ENCODE measurements at places on chromosomes 7 and 10.

GRCh38 chr7:130021105-130021834 lies 29.9 kb downstream of the ZC3HC1 start:
- DNase-seq = no peak

DNA sequence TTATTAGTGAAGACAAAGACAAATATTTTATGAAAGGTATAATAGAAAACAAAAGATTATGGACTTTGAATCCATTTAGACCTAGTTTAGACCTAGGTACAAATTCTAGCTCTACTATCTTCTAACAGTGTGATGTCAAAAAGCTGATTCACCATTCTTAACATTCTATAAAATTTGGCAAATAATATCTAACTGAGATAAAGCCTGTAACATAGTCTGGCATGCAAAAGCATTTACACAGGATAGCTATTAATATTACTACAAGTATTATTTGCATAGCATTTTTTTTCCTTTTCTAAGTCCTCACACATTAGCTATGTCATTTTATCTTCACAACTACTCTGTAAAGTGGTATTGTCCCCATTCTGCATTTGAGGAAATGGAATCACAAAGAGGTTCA lies 179.6 kb upstream of the LRRTM3 start:
- peak; percentile 16 for DNase-seq

DNA sequence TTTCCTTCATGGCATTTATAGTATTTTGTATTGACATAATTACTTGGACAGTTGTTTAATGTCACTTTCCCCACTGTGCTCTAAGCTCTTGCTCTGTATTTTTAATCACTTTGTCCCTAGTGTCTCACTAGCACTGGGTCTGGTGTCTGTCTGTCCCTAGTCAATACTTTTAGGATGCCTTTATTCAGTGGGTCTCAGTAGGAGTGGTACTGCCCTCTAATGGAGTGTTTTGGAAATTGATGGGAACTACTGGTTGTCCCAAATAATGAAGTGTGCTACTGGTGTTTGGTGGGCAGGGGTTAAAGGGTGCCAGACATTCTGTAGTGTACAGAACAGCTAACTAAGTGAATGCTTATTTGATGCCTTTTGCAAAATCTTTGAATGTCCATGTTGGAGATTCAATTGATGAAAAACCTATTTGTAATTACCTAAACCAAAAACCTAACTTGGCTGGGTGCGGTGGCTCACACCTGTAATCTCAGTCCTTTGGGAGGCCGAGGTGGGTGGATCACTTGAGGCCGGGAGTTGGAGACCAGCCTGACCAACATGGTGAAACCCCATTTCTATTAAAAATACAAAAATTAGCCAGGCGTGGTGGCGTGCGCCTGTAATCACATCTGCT lies 33.3 kb downstream of the CDK14 start:
- peak; percentile 80 for DNase-seq

DNA sequence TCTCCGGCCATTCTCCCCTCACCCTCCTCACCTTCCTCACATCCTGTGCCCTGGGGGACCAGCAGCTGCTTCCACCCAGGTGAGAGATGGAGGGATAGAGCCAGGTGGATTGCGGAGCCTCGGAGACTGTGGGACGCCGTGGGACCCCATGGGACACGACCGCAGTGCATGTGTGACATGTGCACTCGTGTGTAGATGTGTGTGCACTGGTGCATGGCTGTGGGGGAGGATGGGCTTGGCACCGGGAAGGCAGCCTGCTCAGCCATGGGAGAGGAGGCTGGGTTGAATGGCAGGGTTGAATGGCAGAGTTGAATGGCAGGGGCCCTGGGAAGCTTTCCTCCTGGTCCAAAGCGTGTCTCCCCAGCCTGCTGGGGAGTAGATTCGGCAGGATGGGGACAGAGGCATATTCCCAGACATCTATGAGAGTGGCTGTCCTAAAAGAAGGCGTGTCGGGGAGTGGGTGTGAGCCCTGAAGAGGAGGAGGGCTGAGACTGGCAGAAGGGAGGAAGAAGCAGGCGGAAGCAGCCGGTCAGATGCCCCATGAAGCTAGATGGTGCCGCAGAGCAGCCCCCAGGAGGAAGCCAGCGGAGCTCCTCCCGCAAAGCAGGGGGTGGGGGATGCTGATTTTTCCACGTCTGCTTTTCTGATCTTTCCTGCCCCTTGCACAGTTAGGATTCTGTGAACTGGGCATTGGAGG lies 815 bp downstream of the GIMAP8 start:
- DNase-seq = no peak

GRCh38 chr10:86100581-86101061 lies 266.0 kb downstream of the GRID1 start:
- DNase-seq = peak; percentile 9

DNA sequence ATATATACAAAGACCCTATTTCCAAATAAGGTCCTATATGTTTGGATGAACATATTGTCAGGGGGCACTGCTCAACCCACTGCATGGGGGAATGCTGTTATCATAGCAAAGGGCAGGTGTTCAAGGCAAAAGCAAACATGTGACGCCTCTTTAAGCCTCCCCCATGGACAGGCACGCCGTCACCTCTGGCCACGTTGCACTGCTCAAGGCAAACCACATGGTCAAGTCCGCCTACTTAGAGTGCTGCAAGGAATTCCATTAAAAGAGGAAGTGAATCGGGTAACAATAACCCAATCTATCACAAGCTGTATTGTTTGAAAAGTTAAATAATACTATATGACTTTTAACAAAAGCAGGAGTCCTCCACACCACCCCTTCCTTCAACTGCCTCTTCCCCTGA lies 8.8 kb upstream of the CALD1 start:
- no peak for DNase-seq

DNA sequence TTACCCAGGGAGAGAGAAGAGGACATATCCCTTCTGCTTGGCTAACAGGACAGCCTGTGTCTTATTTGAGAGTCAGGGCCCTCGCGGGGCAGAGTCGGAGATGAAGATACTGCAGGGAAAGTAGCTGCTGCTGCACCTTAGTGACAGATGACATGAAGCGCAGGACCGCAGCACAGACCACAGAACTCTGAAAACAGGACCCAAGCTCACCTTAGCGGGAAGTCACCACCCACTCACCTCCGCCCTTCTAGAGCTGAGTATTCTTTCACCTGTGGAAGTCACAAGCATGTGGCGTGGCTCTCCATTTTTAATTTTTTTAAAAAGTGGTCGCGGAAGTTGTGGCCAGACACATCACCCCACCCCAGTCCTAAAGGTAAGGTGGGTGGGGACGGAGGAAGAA lies 191.4 kb downstream of the FAM107B start:
- no peak for DNase-seq

- DNase-seq = no peak
Observed at GRCh38 chr7:50814166-50814565, 31.5 kb upstream of the GRB10 start.

GRCh38 chr10:98323221-98324164 lies 55.5 kb upstream of the LOXL4 start:
- DNase-seq = peak; percentile 77

DNA sequence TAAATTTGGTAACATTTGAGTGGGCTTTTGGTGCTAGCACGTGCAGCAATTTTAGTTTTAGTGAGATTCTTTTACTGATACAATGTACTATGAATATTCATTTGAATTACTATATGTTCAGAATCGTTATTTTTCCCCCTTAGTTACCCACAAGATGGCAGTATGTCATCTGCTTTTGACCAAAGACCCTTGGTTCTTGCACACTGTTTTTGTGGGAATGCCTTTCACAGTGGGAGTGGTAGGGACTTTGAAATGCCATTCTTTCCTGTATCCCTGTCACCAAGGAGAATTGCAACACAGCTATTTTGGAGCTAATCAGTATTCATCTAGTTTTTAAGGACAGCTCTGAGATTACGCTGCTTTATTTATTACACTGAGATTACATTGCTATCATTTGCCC lies 40.6 kb downstream of the SEC23IP start:
- DNase-seq = peak; percentile 36

DNA sequence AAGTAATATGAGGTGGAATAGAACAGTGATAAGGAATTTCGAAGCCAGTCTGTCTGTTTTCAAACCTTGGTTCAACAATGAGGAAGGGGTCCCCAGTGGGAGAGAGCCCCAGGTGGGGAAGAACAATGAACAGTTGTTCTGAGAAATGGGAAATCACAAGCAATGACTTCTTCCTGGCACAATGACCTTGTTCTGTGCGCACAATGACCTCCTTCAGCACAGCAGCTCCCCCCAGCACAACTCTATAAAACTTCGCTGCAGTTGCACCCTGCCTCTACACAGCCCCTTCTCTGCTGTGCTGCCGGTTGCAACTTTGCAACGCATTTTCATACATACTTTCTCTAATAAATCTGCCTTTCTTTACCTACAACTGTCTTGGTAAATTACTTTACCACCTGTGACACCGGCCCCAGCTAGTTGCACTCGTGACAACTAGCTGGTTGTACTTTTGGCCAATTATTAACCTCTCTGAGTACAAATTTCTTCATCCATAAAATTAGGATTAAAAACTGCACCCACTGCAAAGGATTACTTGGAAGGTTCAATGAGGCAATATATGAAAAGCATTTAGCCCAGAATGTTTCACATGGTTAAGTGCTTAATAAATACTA lies 40.5 kb downstream of the ASB4 start:
- no peak for DNase-seq

DNA sequence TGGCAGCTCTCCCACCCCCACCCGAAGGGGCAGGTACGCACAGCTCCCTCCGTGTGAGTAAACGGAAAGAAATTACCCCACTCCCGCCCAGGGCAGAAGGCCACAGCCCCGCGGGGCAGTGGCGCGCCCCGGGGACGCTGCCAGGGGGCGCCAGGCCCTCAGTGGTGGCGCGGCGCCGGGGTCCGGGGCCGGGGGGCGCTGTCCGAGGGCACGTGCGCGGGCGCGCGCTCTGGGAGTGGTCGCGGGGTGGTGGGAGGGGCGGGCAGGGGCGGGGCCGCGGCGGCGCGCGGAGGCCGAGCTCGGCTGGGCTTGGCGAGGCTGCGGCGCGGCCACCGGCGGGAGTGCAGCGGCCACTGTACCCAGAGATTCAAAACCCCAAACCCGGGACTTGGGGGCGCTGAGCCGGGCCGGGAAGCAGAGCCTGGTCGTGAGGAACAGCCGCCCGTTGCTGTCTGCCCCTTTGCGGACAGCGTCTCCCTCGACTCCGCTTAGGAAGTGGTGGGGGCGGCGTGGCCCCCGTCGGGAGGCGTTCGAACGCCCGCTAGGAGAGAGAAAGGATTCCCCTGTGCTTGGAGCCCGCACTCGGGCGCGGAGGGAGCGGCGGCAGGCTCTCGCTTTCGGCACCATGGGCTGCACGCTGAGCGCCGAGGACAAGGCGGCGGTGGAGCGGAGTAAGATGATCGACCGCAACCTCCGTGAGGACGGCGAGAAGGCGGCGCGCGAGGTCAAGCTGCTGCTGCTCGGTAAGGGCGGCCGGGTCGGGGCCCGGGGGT lies at the start of gene GNAI1:
Gene GNAI1, plus strand, starts transcription at position 296 of the 773 bp plus-strand sequence. Its CDS starts 330 bp downstream, at position 626.
- DNase-seq = peak; percentile 83

- no peak for DNase-seq
Observed at GRCh38 chr10:121527690-121528089, 70.6 kb downstream of the FGFR2 start.

GRCh38 chr7:21603462-21603861 lies 60.6 kb downstream of the DNAH11 start:
- no peak for DNase-seq

DNA sequence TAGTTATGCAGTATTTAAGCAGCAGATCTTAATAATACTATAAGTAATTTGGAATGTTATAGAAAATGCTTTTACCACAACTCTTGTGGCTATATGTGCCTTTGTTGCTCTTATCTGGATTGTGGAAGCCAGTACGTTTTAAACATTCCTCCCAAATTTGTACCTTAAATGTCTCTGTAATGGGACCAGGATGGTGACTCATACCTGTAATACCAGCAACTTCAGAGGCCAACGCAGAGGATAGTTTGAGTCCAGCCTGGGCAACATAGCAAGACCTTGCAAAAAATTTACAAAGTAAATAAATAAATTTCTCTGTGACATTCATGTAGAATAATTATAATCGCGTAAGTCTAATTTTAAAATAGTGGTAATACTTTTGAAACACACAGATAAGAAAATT lies 283.1 kb downstream of the POM121L12 start:
- no peak for DNase-seq

- DNase-seq = no peak
Observed at GRCh38 chr10:74548676-74549075, 277.7 kb upstream of the KAT6B start.

- no peak for DNase-seq
Observed at GRCh38 chr7:39375874-39376190, 190.4 kb upstream of the YAE1 start.

GRCh38 chr10:95297402-95297801 lies 6.6 kb upstream of the PDLIM1 start:
- no peak for DNase-seq

- DNase-seq = no peak
Observed at GRCh38 chr7:37353949-37354655, 94.6 kb downstream of the ELMO1 start.

- DNase-seq = peak; percentile 62
Observed at GRCh38 chr7:93245525-93246432, 13.6 kb downstream of the VPS50 start.

- no peak for DNase-seq
Observed at GRCh38 chr7:27238979-27239386, 3.6 kb upstream of the EVX1 start.

GRCh38 chr7:73623798-73624668 lies at the start of gene MLXIPL:
Gene MLXIPL, minus strand, starts transcription at chr7:73624522. Its CDS starts 30 bp downstream, at chr7:73624492.
- DNase-seq = peak; percentile 26

DNA sequence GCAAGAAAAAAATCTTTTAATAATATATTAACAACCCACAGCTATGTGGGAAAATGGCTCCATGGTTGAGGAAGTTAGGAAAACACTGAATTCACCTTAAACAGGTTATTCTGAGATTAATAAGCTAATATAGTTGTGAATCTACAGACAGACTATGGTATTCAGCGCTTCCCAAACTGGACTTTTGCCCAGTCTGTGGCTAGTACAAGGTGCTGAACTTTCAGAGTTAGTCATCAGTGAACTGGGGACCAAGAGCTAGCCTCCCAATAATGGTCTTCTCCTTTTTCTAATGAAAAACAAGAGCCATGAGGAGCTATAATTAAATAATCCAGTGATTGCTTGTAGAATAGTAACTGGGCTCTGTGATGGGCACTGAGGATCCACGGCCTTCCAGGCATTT lies 65.3 kb downstream of the FRMPD2 start:
- DNase-seq = peak; percentile 3

DNA sequence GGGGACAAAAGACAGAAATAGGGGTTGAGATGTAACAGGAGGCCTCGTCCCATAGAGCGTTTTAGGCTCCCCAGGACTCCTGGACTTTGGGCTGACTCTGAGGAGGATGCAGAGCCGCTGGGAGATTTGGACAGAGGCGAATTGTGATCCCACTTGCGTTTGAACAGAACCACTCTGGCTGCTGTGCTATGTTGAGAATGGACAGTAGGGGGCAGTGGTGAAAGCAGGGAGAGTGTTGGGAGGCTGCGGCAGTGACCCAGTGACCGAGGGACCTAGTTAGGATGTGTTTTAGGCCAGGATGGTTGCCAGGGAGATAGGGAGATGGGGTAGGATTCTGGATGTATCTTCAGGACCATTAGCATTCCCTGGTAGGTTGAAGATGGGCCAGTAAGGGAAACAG lies 271.6 kb downstream of the CCDC3 start:
- no peak for DNase-seq

DNA sequence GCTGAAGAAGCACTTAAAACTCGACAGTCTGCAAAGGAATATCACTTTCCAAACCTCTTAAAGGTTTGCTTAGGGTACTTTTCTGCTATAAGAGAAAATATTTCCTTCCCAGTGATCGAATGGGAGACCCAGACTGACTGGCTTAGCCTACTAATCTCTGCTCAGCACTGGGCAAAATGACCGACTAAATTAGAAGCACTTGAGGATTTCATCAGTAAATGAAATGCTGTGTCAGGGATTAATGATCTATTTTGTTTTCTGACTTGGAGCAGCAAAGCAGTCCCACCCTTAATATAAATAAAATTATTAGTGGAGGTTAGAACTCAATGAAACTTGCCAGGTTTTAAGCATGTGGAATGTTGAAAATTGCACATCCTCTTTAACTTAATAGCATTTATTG lies 411.6 kb downstream of the NEBL start:
- no peak for DNase-seq

Measured in fibroblast of pulmonary artery (primary cell).